Activated CD4-positive, alpha-beta T cell treated with anti-CD3 and anti-CD28 coated beads, Interleukin-2, amount 50 U/mL, for 24 hours (primary cell): ENCODE measurements at places on chromosomes 1 and 21.

- no peak for DNase-seq
These were observed 678.0 kb upstream of the ZP4 start for GRCh38 chr1:238568735-238569134.

DNA sequence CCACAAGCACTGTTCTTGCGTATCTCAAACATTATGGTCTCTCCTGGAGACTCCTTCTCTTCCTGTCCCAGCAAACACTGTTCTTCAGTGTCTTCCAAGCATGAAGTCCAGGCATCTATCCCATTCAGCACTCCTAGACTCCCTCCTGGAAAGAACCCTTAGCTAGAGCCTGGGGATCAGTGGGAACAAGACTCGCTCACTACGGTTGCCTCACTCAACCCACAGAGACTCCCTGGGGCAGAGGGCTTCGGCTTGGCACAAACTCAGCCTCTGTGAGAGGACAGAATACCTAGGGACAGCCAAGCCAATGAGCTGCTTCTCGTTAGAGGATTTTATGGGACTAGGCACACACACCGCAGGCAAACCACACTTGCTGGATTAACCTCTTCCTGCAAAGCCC, 86.5 kb upstream of the IPO9 start:
- DNase-seq: no peak

DNA sequence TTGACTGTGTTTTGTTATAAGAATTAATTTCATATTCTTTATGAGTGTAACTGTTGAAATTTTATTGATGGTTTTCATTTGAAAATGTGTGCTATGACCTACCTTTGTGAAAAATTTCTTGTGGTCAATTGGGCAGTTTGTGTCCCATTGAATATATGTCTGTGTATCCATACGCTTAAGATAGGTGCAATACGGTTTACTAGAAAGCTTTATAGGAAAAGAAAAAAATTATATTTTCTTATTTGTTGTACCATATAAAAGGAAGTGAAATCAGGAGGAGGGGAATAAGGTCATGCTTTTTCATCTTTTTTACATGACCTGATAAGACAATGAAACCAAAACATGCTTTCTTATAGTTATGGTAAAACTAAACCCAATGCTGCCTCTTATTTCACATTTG, 807.7 kb downstream of the USP25 start:
- DNase-seq: no peak

DNA sequence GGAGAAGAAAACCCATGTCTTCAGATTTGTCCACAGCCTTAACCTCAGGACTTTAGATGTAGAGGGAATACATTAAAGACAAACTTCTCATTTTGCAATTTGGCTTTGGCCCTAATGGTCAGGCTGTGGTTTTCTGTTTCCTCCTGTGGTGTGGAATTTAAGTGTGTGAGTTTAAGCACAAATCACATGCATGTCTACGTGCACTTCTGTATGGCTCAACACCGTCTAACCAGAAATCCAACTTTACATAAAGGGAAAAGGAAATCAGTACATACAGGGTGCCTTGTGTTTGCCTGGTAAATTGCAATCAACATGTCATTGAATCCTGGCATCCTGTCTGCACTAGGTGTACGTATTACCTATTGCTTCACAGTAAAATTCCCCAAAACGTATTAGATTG, 1.2 kb upstream of the ZNF124 start:
- no peak for DNase-seq

DNA sequence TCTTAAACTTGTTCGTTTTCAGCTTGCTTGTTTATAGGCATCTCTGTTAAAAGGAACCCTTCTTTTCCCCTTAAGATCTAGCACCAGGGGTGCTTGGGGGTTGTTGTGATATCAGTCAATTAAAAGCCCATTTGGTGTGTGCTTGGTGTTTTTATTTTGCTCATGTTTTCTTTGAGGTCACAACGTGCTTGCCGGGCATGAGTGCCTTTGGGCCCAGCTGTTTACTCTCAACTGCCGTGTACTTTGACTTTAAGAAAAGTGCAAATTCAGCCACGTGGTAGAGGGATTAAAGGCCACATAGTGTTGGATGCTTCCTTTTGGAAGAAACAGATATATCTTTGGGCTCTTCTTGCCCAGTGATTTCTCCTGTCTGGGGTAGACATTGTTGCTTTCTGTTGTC, 10.5 kb downstream of the ARID1A start:
- DNase-seq: no peak

GRCh38 chr1:219783605-219784235, 144.6 kb downstream of the SLC30A10 start:
- DNase-seq: no peak

DNA sequence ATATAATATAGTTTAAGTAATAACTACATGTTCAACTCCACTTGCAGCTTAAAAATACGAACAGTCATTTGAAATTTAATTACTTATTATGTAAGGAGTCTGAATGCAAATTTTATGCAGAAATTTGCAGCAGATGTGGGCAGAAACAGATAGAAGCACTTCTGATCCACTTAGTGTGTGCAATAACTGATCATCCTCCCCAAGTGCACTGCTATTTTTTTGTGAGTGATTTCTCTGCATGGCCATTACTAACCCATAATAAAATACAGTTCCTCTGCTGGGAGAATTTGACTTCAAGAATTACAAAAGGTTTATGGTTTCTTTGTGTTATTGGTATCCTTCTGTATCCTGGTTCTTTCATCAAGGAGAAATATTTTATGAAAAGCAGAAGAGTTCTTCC, 611.5 kb upstream of the RGS18 start:
- no peak for DNase-seq
